ENCODE measurements at places on chromosomes 3 and 15.

- DNase-seq = no peak
Measured at GRCh38 chr3:194900854-194901522, 215.3 kb downstream of the FAM43A start.

GRCh38 chr3:8416965-8417364 is 84.7 kb upstream of the LMCD1 start:
- DNase-seq = no peak

GRCh38 chr3:56999547-56999946 is 60.9 kb upstream of the SPATA12 start:
- no peak for DNase-seq

- no peak for DNase-seq
Measured at GRCh38 chr3:13095408-13095937, 22.2 kb upstream of the IQSEC1 start.

DNA sequence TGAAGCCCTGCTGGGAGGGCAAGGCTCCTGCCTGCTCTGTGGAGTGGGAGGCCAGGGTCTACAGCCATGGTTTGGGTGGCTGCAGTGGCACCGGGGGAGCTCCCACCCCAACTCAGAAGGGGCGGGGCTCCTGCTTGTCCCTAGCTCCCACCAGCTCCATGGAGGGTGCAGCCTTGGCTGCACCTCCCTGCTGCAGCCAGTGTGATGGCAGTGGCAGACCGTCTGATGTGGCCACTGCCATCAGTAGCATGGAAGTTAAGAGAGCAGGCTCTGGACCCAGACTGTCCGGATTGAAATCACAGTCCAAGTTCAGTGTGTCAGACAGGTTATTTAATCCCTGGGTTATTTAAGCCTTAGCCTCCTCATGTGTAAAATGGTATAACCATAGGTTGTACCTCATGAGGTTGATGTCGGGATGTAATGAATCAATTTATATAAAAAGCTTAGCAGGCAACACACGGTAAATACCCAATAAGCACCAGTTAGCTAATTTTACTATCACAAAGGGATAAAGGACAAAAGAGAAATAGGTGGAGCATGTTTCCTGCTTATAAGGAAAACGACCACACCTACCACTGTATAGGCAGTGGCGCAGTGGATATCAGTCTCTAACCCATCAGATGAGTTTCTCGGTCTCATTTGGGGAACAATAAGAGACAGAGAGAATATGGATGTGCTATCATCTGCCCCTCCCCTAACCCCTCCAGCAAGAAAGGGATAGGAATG is 13.1 kb upstream of the NR1I2 start:
- no peak for DNase-seq

- DNase-seq = no peak
Measured at GRCh38 chr3:132268956-132269355, 48.3 kb upstream of the ACP3 start.

DNA sequence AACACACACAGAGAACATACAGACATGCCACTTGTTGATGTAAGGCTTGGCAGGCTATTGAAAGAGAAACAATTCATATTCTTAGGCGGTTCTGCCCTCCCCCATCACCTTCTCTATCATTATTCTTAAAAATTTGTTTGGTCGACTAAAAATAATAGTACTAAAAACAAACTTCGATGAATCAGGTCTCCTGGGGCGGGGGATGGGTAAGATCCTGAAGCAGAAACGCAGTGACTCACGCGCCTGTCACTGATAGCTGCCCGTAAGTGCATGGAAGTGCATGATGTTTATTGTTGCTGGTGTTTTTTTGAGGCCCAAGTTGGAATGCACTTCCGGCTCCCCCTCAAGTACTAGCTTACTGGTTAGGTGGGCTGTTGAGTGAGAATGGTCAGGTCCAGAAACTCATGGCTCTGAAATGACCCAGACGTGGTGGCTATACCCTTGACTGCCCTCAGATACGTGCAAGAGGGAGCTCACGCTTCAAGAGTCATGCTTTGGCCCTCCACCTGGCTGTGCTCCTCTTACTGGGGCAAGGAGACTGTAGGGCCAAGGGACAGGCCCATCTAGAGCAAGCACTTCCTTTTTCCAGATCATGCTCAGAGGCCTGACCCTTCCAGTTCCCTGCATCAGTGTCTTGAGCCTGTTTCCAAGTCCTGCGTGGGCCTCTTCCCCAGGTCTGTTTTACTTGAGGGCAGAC is 10.9 kb downstream of the SMAD3 start:
- no peak for DNase-seq

Data from GM12892 (cell line).